HL-60 (cell line): ENCODE measurements at places on chromosomes 3 and 15.
A peak's percentile ranks its signal among the peaks of the same experiment; 100 is the strongest.

GRCh38 chr3:194003114-194004057 lies 132.6 kb upstream of the HES1 start:
- DNase-seq: peak; percentile 76

GRCh38 chr15:90343302-90343790 lies 8.7 kb upstream of the ZNF774 start:
- DNase-seq: no peak

DNA sequence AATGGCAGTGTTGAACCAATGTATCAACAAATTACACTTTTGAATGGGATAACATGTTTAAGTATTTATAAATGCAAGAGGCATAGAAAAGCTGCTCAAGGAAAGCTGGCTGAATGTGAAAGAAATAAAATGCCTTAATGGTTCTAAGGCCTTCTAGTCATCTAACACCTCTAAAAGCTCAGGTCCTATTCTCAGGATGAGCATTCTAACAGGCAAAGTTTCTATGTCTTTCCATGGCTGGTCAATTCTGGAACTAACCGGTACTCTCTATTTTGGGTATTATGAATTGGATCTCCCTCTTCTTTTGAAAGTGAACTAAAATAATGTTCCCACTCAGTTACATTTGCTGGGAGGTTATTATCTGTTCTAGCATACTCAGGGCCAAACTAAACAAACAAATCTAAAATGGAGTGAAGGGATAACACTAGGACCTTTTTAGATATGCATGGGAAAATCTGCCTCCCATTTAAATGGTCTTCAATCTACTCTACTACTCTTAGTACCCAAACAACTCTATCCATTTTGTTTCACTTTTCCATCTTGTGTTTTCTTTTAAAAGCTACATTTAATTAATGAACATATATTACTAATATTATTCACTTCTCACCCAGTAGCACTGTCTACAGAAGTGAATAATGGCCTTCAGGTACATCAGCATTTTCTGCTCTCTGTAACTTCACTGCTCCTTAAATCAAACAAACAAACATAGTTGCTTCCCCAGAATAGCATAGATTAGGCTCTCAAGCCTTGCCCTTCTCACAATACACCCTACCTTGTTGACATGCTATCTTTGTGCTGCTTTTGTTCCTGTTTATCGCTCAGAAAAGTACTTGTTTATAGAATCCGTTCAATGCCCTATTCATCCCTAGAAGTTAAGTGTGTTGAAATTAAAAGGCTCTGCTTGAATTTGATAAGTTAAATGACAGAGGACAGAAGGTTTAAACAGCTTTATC lies 46.4 kb downstream of the CBLB start:
- no peak for DNase-seq

- peak; percentile 55 for DNase-seq
These were observed 58.5 kb downstream of the NEK10 start for GRCh38 chr3:27310688-27311087.

DNA sequence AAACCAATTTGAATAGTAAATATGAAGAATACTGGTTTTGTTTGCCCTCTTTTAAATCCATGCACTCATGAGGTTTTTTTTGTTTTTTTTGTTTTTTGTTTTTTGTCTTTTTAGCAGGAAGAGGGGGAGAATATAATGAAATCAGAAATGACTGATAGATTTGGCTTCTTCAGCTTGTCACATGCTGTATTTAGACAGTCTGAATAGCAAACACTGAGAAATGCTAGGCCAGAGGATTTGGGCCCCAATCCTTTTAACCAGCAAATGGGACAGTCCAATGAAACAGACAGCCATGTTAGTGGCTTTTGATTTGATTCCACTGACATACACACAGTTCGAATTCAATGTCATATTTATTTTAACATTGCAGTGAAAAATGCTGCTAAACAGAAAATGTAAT lies 14.2 kb upstream of the CEP152 start:
- DNase-seq: no peak
